ENCODE measurements at places on chromosomes 1 and 21. TPM values are rescaled to one million over a fixed set of nuclear protein-coding genes. Genes with fewer than 3 reads are reported as not detected.

Gene CAMTA1
- total RNA-seq, result 110 TPM

GRCh38 chr1:116534014-116534739 lies 36.6 kb downstream of the CD58 start:
- DNase-seq, result no peak
- no peaks in the 10 kb centered on the region for H3K4me1 ChIP-seq
- H3K27ac ChIP-seq, result no peak overlapping the region
- H3K27me3 ChIP-seq, result no peaks in the 10 kb centered on the region
- peaks cover 27% of the 10 kb centered on the region for H3K36me3 ChIP-seq
- H3K4me3 ChIP-seq, result no peak overlapping the region

DNA sequence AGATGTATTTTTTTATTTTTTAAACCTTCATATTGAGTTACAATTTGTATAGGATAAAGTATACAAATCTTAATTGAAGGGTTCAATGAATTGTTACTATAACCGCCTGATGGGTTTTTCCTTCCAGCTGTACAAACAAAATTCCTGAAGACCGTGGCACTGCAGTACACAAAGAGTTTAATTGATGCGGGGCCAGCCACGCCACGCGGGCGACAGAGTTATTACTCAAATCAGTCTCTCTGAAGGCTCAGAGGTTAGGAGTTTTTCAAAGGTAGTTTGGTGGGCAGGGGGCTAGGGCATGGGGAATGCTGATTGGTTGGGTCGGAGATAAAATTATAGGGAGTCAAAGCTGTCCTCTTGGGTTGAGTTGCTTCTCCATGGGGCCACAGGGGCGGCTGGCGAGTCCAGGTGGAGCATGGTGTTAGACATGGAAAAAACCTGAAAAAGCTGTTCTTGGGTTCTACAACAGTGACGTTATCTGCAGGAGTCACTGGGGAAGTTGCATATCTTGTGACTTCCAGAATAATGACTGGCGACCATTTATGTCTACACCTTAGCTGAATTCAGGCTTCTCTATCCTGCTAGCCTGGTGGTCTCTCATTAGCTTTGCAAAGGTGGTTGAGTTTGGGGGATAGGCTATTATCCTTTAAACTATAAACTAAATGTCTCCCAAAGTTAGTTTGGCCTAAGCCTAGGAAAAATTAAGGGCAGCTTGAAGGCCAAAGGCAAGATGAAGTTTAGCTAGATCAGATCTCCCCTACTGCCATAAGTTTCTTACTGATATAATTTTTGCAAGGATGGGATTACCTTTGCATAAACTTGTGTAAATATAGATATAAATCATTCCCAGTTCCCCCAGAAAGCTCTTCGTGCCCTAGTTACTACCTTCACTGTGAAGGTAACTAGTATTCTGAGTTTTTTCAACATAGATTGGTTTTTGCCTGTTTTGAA lies 13.0 kb upstream of the TMEM9 start:
- no peak overlapping the region for H3K27ac ChIP-seq
- peak overlapping the region; percentile 10 for H3K4me3 ChIP-seq
- no peak for DNase-seq
- H3K4me1 ChIP-seq, result peaks cover 37% of the 10 kb centered on the region

GRCh38 chr1:85857991-85858390 lies 149.8 kb upstream of the ZNHIT6 start:
- no peak overlapping the region for H3K27ac ChIP-seq
- H3K4me1 ChIP-seq, result no peaks in the 10 kb centered on the region
- peaks cover 43% of the 10 kb centered on the region for H3K27me3 ChIP-seq
- DNase-seq, result no peak

DNA sequence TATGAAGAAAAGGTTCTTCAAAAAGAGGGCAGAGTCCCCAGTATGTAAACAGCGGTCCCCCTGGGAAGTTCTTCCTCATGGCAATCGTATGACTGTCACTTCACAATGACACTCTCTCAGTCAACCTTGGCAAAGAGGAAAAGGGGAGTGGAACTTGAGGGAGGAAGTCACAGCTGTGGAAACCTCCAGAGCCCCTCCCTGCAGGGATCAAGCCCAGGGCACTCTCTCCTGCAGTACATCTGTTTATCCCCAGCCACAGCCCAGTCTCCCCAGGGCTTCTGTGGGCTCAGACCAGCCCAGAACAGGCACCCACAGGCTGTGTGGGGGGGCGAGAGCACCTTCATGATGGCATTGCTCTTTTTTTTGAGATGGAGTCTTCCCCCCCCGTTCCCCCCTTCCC lies 2.0 kb downstream of the ATP13A2 start:
- H3K27ac ChIP-seq, result no peak overlapping the region
- H3K4me3 ChIP-seq, result peak overlapping the region; percentile 72
- H3K27me3 ChIP-seq, result peaks cover 7% of the 10 kb centered on the region
- H3K36me3 ChIP-seq, result no peaks in the 10 kb centered on the region

- peak overlapping the region; percentile 61 for H3K4me3 ChIP-seq
- H3K4me1 ChIP-seq, result peaks cover 25% of the 10 kb centered on the region
- no peaks in the 10 kb centered on the region for H3K36me3 ChIP-seq
- H3K27ac ChIP-seq, result no peak overlapping the region
- DNase-seq, result no peak
- H3K27me3 ChIP-seq, result peaks cover 22% of the 10 kb centered on the region
These were observed 1.5 kb downstream of the PAQR6 start for GRCh38 chr1:156246241-156246780.

DNA sequence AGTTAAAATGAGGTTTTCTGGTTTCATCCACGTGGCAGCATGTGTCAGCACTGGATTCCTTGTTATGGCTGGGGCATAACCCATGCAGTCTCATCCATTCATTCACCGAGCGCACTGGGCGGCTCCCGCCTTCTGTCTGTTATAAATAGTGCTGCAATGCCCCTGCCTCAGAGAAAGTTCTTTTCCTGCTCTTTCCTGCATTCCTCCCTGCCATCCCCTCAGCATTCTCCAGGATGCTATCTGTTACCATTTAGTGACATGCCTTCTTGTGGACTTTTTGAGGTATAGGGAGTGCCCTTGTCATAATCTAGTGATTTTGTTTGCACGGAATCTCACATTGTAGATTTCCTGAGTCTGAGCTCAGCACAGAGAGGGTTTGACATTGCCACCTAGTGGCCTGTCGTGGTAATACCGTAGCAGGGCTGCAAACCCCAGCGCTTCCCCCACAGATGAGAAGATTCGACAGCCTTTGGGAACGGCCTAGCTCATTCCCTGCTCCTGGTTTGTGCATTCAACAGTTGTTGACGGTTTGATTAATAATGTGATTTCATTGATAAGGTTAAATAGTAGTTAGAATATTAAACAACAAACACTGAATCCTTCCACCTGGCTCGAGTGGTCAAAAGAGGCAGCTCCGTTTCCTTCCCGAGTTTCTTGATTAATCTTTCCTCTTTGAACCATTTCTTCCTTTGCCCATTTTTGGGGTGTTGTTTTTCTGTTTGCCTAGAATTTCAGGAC lies 46.3 kb downstream of the UMODL1 start:
- peak; percentile 86 for DNase-seq
- peaks cover 26% of the 10 kb centered on the region for H3K27me3 ChIP-seq
- H3K36me3 ChIP-seq, result no peaks in the 10 kb centered on the region

Measured in neural crest cell (in vitro differentiated cells).